ENCODE measurements at places on chromosomes 4 and X.

DNA sequence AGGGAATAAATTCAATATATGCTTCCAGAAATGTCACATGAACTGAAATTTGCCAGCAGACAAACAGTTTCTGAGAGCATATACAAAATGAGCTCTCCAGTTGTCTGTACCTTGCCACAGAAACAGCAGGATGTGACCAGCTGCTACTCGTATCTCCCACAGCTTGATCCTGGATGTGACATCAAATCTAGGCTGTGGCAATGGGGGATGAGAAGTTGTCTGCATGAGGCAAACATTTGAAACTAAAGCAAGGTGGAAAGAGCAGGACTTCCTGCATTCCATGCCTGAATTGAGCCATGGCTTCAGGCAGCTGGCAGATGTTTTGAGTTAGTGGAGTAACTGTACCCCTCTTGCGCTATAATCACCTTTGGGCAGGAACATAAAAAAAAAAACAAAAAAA, 1724.0 kb downstream of the RPA4 start:
- DNase-seq: no peak

DNA sequence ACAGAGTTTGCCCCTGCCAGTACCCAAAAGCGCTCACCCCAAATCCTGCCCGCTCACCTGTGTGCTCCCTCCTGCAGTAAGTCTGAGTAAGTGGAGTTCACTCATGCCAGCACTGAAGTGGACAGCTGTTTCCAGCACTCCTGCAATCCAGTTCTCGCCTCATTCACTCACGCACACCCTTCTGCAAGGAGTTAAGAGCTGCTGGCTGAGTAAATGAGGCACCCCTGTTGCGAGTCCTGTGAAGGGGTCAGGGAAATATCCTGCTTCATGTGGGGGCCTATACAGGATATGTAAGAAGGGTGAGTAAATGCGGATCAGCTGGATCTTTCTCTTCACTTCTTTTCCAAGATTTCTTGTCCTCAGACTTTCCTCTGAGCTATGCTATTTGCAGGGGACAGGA, 23.5 kb downstream of the CXCL8 start:
- no peak for DNase-seq

DNA sequence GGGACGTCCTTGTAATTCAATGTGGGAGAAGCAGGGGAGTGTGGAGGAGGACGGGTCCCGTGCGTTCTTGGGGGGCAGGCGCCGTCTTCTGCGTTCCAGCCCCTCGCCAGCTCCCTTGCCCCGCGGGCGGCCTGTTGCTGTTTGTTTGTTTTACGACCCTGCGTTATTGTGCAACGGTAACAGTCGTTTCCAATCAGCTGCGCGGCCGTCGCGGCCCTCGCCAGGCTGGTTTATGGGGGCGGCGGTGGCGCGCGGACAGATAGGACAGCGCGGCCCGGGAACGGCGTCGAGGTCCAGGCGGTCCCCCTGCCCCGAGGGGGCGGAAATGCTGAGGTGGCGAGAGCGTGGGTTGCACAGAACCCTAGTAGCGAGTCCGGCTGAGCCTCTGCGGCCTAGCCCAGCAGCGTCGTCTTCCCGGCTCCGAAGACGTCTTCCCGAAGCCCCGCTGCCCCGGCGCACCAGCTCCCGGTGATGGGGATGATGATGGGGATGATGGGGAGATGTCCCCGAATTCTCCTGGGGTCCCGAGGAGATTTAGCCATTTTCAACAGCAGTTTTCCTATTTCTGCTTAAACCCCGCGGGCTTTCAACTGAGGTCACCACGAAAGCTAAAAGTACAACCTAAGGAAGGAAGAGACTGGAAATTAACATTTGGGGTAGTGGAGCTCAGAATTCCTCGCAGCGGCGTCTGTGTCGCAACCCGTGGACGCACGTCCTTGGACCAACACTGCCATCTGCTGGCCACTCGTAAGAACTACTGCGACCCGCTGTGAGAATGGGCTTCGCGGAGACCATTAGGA, 4.8 kb downstream of the PDGFRA start:
- peak; percentile 79 for DNase-seq

- no peak for DNase-seq
These were observed 121.8 kb upstream of the BMPR1B start for GRCh38 chr4:94636004-94636403.

GRCh38 chrX:106038625-106039024, at the start of gene SERPINA7:
TSS of gene SERPINA7 (minus strand) at chrX:106038727. CDS start at chrX:106037058, 1,669 bp downstream.
- no peak for DNase-seq

Measured in germinal center (tissue), 1 donor.